Immature natural killer cell (primary cell): ENCODE measurements at places on chromosomes 4 and X.

GRCh38 chr4:141676087-141676670, 39.8 kb downstream of the IL15 start:
- no peak for DNase-seq

GRCh38 chrX:137278825-137279224, 245.0 kb upstream of the GPR101 start:
- DNase-seq, result no peak

GRCh38 chr4:47798165-47798564, 39.7 kb downstream of the CORIN start:
- DNase-seq, result no peak

GRCh38 chr4:38872620-38873019, 5.0 kb downstream of the FAM114A1 start:
- no peak for DNase-seq

DNA sequence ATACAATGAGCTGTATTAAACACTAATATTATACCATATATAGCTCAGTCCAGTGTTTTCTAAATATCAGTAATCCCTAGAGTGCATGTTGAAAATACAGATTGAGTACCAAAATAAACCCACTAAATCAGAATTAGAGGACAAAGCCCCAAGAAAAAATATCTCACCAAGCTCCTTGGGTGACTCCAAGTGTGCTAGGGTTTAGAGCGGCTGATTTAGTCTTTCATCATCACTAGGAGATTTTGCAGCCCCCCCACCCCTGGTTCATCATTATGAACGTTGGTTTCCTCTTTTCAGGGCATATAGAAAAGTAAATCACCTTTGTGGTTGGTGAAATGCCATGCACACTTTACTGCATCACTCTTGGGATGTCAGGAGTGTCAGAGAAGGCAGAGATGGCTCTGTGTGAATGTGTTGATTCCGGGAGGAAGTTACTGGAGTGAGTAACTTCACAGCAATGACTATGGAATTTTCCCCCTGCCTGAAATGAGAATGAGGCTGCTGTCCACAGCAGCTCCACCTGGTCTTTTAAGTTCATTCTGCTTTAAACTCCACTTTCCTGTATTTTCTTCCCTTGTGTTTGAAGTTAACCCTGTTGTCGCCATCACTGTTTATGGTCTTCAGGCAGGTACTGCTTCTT, 25.2 kb upstream of the ANAPC4 start:
- DNase-seq, result no peak

DNA sequence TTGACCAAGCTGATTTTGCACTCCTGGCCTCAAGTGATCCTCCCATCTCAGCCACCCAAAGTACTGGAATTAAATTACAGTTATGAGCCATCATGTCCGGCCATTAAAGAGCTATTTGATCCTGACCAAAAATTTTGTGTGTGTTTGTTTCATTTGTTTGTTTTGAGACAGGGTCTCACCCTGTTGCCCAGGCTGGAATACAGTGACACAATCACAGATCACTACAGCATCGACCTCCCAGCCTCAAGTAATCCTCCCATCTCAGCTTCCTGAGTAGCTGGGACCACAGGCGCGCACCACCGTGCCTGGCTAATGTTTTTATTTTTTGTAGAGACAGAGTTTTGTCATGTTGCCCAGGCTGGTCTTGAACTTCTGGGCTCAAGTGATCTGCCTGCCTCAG, 82.9 kb upstream of the RBPJ start:
- DNase-seq, result no peak

DNA sequence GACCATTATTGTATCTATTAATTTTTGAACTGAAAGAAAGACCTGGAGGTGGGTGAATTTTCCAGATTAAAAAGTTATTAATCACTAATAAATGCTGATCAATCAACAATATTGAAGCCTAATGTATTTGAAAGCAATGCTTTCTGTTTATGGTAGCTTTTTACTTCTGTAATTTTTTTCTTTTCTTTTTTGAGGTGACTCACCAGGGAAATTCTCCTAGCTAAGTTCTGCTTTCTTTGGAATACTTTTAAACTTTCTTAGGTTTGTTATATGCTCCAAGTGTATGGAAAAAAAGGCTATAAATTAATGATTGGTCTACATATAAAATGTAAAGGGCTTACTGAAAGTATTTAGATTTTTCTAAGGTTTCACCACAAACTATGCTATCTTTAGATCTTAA, 94.2 kb downstream of the MBNL3 start:
- DNase-seq, result no peak

DNA sequence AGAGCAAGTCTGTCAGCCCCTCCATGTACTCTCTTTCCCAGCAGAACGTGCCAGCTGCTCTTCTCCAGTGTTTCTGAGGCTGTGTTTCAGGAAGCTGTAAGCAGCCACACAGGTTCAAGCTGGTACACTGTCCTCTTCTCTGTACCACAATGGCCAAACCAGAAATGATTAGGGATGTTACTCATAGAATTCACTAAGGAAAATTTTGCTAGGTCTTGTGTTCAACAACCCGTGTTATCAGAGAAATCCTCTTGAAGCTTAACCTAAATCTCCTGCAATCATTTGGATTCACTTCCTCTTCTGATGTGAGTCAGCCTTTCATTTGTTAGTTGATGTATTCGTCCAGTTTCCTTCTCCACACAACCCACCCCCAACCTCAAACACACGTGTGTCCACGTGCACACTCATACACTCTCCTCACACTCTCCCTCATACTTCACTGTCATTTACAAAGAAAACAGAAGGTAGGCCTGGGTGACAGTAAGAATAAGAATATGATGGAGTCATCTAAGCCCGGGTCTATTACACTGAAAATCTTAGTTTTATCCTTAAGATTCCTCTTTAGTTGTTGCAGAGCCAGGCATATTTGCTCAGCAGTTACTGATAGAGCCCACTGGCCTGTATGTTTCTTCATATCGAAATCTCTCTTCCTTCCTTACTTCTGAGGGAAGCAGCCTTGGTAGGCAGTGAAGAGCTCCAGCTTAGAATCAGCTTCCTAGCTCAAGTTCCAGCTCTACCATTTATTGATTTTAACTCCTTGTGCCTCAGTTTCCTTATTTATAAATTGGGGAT, 63.4 kb downstream of the DCUN1D4 start:
- DNase-seq, result no peak

GRCh38 chrX:39019056-39019455, 217.8 kb downstream of the MID1IP1 start:
- DNase-seq, result no peak

- no peak for DNase-seq
Observed at GRCh38 chrX:68249401-68249831, 183.9 kb downstream of the OPHN1 start.

GRCh38 chr4:118964891-118965411, 76.3 kb downstream of the SYNPO2 start:
- no peak for DNase-seq
